ENCODE measurements at places on chromosomes 1 and 21.

GRCh38 chr1:18326211-18326897 lies 154.4 kb upstream of the KLHDC7A start:
- no peak for DNase-seq

DNA sequence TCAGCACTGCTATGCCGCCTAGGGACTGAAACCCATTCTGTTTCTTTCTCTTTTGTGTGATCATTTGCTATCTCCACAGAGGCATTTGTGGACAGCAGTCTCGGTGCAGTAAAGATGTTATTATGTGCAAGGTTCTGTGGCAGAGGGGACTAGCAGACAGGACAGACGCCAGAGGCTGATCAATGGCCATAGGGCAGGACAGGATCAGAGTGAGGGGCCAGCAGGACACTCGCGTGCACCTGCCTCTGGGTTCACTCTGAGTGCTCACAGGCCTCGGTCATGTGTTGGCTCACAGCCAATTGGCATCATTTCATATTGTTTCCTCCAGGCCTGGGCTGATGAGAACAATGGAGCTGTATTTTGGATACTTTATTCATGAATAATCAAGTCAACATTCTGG lies 212.6 kb downstream of the TGFB2 start:
- no peak for DNase-seq

- no peak for DNase-seq
Measured at GRCh38 chr1:3717041-3717714, 35.1 kb upstream of the CCDC27 start.

GRCh38 chr1:2322581-2323211 lies 68.7 kb downstream of the MORN1 start:
- no peak for DNase-seq

- DNase-seq: no peak
Measured at GRCh38 chr1:54846716-54847284, 40.2 kb downstream of the DHCR24 start.

- no peak for DNase-seq
Measured at GRCh38 chr21:28138272-28138671, 854.4 kb downstream of the LTN1 start.

DNA sequence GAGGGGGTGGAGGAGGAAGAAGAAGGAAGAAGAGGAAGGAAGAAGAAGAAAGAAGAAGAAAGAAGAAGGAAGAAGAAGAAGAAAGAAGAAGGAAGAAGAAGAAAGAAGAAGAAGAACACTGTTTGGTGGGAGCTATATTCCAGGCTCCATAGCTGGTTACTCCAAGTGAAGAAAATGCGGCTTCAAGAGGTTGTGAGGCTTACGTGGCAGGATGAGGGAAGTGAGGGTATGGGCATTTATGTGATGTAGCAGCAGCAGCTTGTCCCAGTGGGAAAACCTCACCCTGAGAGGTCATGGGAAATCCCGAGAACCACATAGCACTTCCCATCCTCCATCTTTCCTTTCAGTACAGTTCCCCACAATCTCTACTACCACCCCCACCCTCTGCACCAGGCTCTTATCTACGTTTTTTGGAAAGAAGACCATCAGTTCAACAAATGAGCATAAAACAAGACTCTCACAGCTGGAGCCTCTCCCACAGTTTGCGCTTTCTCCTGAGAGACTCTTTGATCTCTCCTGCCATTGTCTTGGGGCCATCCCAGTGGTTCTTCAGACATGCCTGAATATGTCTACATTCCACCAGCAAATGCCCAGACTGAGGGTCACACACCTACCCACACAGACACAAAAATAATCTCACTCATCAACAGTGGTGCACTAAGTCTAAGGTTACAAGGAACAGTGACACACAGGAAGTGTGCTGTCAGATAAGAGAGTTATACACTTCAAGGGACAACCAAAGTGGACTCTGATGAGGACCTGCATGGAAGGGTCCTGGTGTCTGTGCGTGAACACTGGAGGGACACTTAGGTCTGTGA lies 77.9 kb upstream of the KCNJ15 start:
- DNase-seq: no peak

DNA sequence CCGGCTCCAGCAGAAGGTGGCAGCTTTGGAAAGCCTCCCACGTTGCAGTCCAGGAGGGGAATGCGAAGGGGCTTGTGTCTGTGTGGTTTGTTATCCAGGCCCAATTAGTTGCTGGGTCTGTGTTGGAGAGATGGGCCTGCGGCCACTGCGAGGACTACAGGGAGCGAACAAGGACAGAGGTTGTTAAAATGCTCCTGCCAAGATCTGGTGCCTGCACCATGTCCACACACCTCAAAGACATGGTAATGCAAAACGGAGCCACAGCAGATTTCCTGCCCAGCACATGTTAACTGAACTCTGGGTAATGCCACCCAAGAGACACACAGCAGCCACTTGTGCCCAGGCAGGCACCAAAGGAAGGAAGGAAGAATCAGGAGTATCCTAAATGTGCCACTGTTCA lies 18.6 kb downstream of the GRIK3 start:
- no peak for DNase-seq

DNA sequence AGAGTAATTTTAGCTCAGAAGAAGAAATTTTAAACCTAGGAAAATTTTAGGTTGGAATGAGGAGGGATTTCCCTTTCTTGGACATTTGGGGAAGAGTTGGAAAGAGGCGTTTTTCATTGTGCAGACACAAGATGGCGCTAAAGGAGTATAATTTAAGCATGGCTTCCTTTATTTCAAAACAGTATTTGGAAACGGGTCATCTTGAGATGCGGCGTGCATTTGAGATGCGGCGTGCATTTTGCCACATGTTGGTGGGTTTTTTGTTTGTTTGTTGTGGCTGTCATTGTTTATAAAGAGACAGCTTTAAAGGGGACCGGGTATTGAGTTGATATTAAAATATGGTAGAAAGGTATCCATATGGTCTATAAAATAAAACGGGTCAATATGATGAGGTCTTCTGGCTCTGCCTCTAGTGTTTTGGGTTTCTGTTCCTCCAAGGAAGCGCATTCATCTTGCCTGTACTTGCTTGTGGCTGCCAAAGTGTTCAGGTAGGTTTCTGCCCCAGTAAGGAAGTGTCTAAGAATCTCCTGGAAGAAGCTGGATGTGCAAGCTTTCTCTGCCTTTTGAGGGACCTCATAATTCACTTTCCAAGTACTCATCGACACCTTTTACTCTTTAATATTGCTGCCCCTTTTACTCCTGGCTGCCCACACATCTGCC lies 210.3 kb downstream of the SLC35F3 start:
- no peak for DNase-seq

- peak; percentile 43 for DNase-seq
Measured at GRCh38 chr21:33230545-33231324, 997 bp downstream of the IFNAR2 start.

DNA sequence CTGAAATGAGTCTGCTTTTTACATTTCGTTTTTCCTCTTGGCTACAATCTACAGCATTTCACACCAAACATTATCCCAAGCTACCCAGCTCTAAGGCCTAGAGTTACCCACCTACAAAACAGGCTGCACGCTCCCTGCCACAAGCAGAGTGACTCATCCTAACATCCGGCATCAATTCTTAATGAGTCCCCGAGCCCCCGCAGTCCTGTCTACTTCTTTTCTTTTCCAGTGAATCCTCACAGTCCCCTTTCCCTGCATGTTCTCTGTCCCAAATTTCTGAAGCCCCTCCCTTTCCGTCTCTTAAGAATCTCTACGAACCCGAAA lies 650 bp downstream of the PCNX2 start:
- DNase-seq: no peak

DNA sequence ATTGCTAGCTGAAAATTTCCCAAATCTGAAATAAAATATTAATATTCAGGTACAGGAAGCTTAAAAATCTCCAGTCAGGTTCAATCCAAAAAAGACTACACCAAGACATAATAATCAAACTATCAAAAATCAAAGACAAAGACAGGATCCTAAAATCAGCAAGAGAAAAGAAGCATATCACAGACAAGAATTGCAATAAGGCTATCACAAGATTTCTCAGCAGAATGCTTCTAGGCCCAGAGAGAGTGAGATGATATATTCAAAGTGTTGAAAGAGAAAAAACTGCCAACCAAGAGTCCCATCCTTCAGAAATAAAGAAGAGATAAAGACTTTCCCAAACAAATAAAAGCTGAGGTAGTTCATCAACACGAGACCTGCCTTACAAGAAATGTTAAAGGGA lies 5.0 kb upstream of the SELP start:
- no peak for DNase-seq

DNA sequence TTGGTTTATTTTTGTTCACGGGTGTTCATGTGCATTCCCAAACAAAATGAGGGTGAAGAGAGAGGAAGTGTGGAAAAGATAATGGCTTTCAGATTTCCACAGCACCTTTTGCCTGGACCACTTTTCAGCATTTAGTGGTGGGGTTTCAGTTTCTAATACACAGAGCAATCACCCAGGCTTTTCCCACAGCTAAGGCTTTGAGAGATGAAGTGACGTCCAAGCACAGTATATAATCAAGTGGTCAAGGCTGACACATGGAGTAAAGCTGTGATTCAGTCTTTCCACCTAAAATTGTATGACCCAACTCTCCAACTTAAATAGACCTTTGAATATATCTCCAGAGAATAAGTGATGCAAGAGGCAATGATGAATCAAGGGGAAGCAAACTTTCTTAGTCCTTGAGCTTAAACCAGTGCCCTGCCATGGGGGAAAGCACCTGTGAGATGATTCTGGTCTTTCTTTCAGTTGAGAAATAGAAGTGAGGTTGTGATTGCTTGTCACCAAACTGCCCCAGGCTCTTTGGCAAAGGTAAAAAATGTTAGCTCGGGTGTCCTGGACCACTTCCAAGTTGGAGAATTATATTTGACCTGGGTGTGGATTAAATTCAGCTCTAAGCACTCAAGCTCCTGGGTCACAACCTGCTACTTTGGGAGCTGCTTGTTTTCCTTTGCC lies 2.4 kb upstream of the PIK3R3 start:
- DNase-seq: no peak

DNA sequence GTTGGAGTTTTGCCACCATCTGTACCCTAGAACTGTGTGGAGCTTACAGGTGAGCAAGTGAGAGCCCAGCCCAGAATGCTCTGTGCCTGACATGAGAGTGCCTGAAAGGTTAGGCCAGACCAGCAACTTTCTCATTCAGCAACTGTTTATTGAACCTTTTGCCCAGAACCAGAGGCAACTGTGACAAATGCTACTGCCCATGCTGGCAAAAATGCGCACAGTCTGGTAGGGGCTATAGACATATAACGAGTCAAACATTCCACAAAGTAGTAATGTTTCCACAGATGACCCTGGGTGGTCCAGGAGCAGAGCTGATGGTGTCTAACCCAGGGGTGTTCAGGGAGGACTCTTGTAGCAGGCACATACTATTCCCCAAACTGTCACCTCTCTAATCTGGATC lies 56.0 kb upstream of the GCLM start:
- DNase-seq: no peak

GRCh38 chr1:235049217-235049616 lies 79.4 kb downstream of the TOMM20 start:
- DNase-seq: no peak

DNA sequence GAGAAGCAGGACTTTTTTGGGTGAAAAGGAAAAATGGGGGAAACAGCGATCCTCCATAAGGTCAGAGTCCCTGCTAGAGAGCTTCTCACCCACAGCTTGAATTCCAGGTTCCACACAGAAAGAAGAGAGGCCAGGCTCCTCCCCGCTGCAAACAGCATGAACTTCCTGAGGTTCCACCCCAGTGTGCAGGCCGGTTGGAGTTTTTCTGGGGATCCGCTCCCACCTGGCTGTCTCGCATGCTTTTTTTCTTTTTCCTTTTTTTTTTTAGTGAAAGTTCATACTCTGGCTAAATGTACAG lies 595.1 kb upstream of the ZP4 start:
- DNase-seq: no peak

- DNase-seq: no peak
Measured at GRCh38 chr1:203177470-203178039, 1.9 kb upstream of the MYBPH start.

DNA sequence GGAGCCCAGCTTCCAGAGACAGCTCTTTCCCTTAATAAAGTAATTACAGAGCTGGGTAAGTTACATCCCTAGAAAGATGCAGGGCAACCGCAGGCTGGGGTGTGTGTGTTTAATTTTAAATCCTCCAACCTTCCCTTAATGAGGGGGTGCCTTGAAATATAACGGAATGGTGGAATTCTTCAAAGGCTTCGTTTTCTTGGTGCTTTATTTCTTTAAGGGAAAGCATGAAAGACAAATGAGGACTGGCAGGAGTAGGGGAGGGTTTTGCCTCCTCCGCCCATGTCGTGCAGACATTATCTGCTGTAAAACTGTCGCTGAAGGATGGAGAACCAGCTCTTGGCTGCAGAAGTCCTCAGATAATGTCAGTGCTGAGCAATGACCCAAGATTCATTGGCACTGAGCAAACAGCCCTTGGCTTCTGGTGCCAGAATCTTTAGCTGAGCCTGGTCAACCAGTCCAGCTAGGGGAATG lies 15.5 kb downstream of the SLC6A17 start:
- DNase-seq: no peak

GRCh38 chr1:181089017-181089675 lies 646 bp downstream of the IER5 start:
- DNase-seq: no peak

- no peak for DNase-seq
Measured at GRCh38 chr21:38498057-38498833, at the start of gene ERG. Gene ERG (minus strand): TSS chr21:38498477. CDS start chr21:38498380, 97 bp downstream.

DNA sequence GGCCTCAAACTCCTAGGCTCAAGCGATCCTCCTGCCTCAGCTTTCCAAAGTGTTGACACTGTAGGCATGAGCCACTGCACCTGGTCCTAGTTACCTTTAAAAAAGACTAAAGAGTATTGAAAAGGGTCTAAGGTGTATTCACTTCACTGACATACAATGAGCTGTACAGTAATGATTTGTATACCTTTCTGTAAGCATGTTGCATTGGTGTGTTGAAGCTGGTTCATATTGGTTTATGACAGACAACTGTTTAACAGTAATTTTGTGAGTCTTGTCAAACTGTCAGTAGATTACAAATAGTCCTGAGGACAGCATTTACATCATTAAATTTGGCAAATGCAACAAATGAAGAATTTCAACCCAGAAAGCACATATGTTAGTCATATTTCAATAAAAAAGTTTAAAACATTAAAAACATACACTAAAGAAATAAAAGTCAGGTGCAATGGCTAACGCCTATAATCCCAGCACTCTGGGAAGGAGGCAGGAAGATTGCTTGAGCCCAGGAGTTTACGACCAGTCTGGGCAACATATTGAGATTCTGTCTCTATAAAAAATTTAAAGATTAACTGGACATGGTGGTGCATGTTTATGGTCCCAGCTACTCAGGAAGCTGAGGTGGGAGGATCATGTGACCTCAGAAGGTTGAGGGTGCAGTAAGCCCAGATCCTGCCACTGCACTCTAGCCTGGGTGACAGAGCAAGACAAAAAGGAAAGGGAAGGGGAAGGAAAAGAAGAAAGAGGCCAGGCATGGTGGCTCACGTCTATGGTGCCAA lies 88.3 kb upstream of the HP1BP3 start:
- DNase-seq: no peak

GRCh38 chr1:110774398-110774797 lies 98.5 kb upstream of the CD53 start:
- no peak for DNase-seq

DNA sequence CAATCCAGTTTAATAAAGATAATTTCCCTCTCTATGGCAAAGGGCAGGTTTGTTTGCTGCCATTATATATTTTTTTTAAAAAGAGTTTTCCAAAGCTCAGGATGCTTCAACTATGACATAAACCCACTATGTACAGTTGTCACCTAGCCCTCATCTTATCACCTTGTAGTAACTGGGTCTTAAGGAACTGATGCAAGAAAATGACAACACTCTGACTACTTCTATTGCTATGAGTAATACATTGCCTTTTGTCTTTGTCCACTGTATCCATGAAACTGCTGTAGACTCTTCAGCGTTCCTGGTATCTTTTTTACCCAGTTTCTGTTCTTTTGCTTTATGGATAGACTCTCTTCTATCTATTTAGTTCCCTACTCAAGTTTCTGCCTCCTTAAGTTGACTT lies 586.5 kb downstream of the NEGR1 start:
- no peak for DNase-seq

Data from progenitor cell of endocrine pancreas (in vitro differentiated cells).